ENCODE measurements at places on chromosomes 13 and 19. TPM values are rescaled to one million over a fixed set of nuclear protein-coding genes. Genes with fewer than 3 reads are reported as not detected.

Gene FGF22
- 2.3 TPM for total RNA-seq

Gene SMIM44
- total RNA-seq: not detected

Gene SEMA6B
- total RNA-seq: 9.7 TPM

DNA sequence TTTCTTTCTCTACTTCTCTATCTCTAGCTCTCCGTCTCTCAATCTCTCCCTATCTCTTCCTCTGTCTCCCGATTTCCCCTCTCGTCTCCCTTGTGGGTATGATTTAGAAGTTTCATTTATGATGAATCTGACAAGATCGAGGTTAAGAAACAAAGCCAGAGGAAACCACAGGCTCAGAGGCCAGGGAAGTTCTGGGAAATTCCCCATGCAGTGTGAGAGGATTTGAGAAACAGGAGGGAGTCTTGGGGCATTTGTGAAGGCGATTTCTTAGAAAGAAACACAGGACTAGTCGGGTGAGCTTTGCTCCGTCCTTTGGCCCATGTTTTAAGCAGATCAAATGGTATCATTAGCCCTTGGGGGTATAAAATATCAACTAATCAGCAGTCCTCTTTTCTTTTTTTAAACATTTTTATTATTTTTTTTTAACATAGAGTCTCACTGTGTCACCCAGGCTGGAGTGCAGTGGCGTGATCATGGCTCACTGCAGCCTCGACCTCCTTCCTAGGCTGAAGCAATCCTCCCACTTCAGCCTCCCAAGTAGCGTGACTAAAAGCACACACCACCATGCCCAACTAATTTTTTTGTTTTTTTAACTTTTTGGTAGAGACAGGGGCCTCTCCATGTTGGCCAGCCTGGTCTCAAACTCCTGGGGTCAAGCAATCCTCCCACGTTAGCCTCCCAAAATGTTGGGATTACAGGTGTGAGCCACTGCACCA is 25.8 kb downstream of the TNFSF9 start:
- H3K27me3 ChIP-seq: no peaks in the 10 kb centered on the region
- H3K27ac ChIP-seq: no peak overlapping the region
- H3K4me1 ChIP-seq: no peaks in the 10 kb centered on the region
- no peak for DNase-seq

Gene CD70
- total RNA-seq: not detected

- H3K4me3 ChIP-seq: no peak overlapping the region
- H3K27ac ChIP-seq: no peak overlapping the region
- H3K36me3 ChIP-seq: no peaks in the 10 kb centered on the region
- no peak for DNase-seq
- no peaks in the 10 kb centered on the region for H3K27me3 ChIP-seq
These were observed 24.6 kb upstream of the TEX29 start for GRCh38 chr13:111295886-111296285.

- H3K36me3 ChIP-seq: no peaks in the 10 kb centered on the region
- no peak for DNase-seq
- no peaks in the 10 kb centered on the region for H3K4me1 ChIP-seq
- no peaks in the 10 kb centered on the region for H3K27me3 ChIP-seq
- no peak overlapping the region for H3K4me3 ChIP-seq
These were observed 660.4 kb downstream of the SLITRK1 start for GRCh38 chr13:83221813-83222241.

Gene MARK4
- 53.3 TPM for total RNA-seq

GRCh38 chr13:62556978-62557377 is 1141.3 kb upstream of the PCDH20 start:
- H3K27me3 ChIP-seq: no peaks in the 10 kb centered on the region
- no peak overlapping the region for H3K27ac ChIP-seq
- DNase-seq: no peak
- no peak overlapping the region for H3K4me3 ChIP-seq

Gene ZNF714
- 45.1 TPM for total RNA-seq

Gene GPALPP1
- total RNA-seq: 25.0 TPM

Gene UHRF1
- total RNA-seq: 0.95 TPM

Gene HMG20B
- total RNA-seq: 60.3 TPM

GRCh38 chr13:91767651-91768050 is 369.2 kb downstream of the GPC5 start:
- H3K27ac ChIP-seq: no peak overlapping the region
- H3K36me3 ChIP-seq: no peaks in the 10 kb centered on the region
- H3K4me3 ChIP-seq: no peak overlapping the region
- no peaks in the 10 kb centered on the region for H3K4me1 ChIP-seq

Gene UNC13A
- total RNA-seq: 0.08 TPM

GRCh38 chr19:37594982-37595382 is 306 bp downstream of the ZNF540 start:
- H3K4me1 ChIP-seq: peaks cover 3% of the 10 kb centered on the region
- no peaks in the 10 kb centered on the region for H3K27me3 ChIP-seq
- peak overlapping the region; percentile 89 for H3K27ac ChIP-seq

Gene FCER2
- 0.38 TPM for total RNA-seq

GRCh38 chr13:30394751-30395191 is 27.5 kb upstream of the UBE2L5 start:
- peaks cover 2% of the 10 kb centered on the region for H3K4me1 ChIP-seq
- H3K36me3 ChIP-seq: no peaks in the 10 kb centered on the region
- no peaks in the 10 kb centered on the region for H3K27me3 ChIP-seq
- DNase-seq: no peak
- peak overlapping the region; percentile 88 for H3K27ac ChIP-seq

Gene SERPINE3
- 0.18 TPM for total RNA-seq

DNA sequence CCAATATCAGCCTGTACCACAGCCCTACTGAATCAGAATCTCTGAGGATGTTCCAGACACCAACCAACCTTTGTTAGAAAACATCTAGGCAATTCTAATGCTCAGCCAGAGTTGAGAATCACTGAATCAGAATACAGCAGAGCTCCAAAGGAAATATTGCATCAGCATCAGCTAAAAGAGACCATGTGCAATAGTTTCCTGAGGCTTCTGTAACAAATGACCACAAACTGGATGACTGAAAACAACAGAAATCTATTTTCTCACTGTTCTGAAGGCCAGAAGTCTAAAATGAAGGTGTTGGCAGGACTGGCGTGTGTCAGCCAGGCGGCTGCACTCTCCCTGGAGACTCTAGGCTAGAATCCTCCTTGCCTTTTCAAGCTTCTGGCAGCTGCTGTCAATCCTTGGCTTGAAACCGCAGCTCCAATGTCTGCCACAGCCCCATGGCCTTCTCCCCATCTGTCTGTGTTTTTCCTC is 1.2 kb upstream of the DCT start:
- no peaks in the 10 kb centered on the region for H3K27me3 ChIP-seq
- no peak overlapping the region for H3K27ac ChIP-seq
- no peaks in the 10 kb centered on the region for H3K36me3 ChIP-seq
- no peaks in the 10 kb centered on the region for H3K4me1 ChIP-seq

- peak overlapping the region; percentile 52 for H3K27ac ChIP-seq
- H3K27me3 ChIP-seq: no peaks in the 10 kb centered on the region
- peaks cover 2% of the 10 kb centered on the region for H3K4me1 ChIP-seq
- peak overlapping the region; percentile 40 for H3K4me3 ChIP-seq
- DNase-seq: peak; percentile 35
These were observed 495 bp downstream of the DCLK1 start for GRCh38 chr13:36130552-36131221.

DNA sequence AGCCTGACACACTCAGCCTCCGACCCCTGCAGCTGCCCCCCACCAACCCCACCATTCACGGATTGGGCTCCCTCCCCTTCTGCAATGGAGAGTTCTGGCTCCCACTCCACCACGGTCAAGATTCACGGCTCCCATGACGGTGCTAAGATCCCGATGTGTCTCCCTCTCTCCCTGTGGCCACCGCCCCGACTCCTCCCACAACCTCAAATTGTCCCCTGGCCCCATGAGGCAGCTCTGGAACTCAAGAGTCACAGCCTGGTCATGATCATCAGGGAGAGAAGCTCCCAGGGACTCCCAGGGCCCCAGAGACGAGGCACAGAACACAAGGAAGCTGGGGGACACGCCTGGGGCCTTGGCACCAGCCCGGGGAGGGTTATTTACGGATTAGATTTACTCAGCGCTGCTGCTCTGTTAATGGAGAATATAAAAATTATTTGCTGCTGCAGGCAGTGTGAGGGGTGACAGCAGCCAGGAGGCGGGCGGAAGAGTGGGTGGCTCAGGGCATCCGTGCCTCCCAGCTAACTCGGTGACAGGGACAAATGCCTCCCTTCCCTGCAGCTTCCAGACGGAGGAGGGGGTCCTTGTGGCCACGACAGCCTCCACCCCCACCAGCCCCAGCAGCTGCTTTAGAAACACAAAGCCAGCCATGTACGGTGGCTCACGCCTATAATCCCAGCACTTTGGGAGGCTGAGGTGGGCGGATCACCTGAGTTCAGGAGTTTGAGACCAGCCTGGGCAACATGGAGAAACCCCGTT is 184.2 kb downstream of the PTPRS start:
- no peak overlapping the region for H3K4me3 ChIP-seq
- no peaks in the 10 kb centered on the region for H3K4me1 ChIP-seq
- no peak overlapping the region for H3K27ac ChIP-seq
- no peaks in the 10 kb centered on the region for H3K27me3 ChIP-seq
- no peaks in the 10 kb centered on the region for H3K36me3 ChIP-seq

DNA sequence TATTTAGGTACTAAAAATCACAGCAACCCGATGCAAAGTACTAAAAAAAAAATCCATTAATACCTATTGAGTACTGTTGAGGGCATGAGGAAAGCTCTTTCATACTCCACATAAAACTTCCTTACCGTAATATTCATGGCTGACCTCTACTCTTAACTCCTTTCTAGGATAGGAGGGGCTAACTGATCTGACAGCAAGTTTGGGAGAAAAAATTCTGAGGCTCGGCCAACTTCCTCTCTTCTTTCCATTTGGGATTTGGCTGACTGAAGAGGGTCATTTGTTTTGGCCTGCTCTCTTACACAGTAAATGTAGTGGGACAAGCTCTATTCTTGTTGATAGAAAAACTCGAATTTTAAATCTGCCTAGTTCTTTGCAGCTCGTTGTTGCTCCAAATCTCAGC is 9.4 kb upstream of the USPL1 start:
- H3K27ac ChIP-seq: no peak overlapping the region
- H3K27me3 ChIP-seq: no peaks in the 10 kb centered on the region
- H3K4me1 ChIP-seq: peaks cover 2% of the 10 kb centered on the region
- H3K4me3 ChIP-seq: no peak overlapping the region

Gene SHC2
- 26.6 TPM for total RNA-seq

- no peak overlapping the region for H3K4me3 ChIP-seq
- no peaks in the 10 kb centered on the region for H3K27me3 ChIP-seq
- H3K36me3 ChIP-seq: no peaks in the 10 kb centered on the region
- DNase-seq: no peak
- H3K4me1 ChIP-seq: no peaks in the 10 kb centered on the region
These were observed 144.5 kb upstream of the FNDC3A start for GRCh38 chr13:48831248-48831647.

Gene SYT3
- total RNA-seq: 0.08 TPM

GRCh38 chr19:54415208-54415900 is at the start of gene TTYH1:
TSS of gene TTYH1 (plus strand) at chr19:54415464. CDS start at chr19:54415553, 89 bp downstream.
- no peaks in the 10 kb centered on the region for H3K27me3 ChIP-seq
- no peaks in the 10 kb centered on the region for H3K4me1 ChIP-seq
- no peak within 1 kb of the TSS for H3K4me3 ChIP-seq
- no peaks in the 10 kb centered on the region for H3K36me3 ChIP-seq
- no peak within 1 kb of the TSS for H3K27ac ChIP-seq

DNA sequence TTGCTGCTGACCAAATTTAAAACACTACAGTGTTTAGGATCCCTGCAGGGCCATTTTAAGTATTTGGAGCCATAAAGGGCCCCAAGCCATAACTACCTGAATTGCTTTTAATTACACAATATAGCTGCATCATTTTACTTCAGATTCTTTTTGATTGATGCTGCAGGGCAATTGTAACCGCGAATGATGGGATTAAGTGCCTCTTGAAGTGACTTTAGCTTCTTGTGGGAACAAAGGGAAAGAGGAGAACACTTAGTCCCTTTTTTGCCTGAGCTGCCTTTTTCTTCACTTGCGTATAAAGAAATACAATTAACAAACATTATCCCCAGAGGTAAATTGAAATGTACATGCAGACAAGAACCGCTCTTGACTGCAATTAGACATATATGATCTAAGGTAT is 228.5 kb downstream of the ZIC5 start:
- H3K27me3 ChIP-seq: no peaks in the 10 kb centered on the region
- no peaks in the 10 kb centered on the region for H3K36me3 ChIP-seq
- H3K27ac ChIP-seq: no peak overlapping the region
- H3K4me1 ChIP-seq: peaks cover 4% of the 10 kb centered on the region
- H3K4me3 ChIP-seq: no peak overlapping the region
- DNase-seq: no peak

- peak overlapping the region; percentile 72 for H3K27ac ChIP-seq
- H3K4me3 ChIP-seq: no peak overlapping the region
- H3K4me1 ChIP-seq: peaks cover 41% of the 10 kb centered on the region
These were observed 10.3 kb downstream of the ACTN4 start for GRCh38 chr19:38657633-38658222.

GRCh38 chr13:104949840-104950740 is 1585.4 kb downstream of the EFNB2 start:
- no peaks in the 10 kb centered on the region for H3K27me3 ChIP-seq
- no peaks in the 10 kb centered on the region for H3K36me3 ChIP-seq
- DNase-seq: no peak
- no peaks in the 10 kb centered on the region for H3K4me1 ChIP-seq

DNA sequence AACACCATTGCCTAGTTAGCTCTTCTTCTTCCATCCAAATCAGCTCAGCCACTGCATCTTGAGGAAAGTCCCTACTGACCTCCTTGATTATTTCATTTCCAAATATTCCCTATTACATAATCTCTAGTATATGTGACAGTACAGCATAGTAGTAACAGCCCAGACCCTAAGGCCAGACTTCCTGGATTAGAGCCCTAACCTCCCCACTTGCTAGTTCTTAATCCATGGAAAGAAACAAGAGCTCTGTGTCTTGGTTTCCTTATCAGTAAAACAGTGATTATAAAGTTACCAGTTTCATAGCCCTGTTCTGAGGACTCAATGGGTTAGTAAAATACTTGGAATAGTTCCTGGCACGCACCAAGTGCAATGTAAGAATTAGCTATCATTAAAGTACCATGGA is 153.0 kb downstream of the RAP2A start:
- H3K36me3 ChIP-seq: no peaks in the 10 kb centered on the region
- no peak overlapping the region for H3K27ac ChIP-seq
- DNase-seq: no peak
- no peak overlapping the region for H3K4me3 ChIP-seq
- H3K4me1 ChIP-seq: no peaks in the 10 kb centered on the region

- H3K4me1 ChIP-seq: peaks cover 7% of the 10 kb centered on the region
- peak overlapping the region; percentile 96 for H3K4me3 ChIP-seq
- no peaks in the 10 kb centered on the region for H3K36me3 ChIP-seq
These were observed 38.8 kb downstream of the ARHGEF7 start for GRCh38 chr13:111153977-111154332.

DNA sequence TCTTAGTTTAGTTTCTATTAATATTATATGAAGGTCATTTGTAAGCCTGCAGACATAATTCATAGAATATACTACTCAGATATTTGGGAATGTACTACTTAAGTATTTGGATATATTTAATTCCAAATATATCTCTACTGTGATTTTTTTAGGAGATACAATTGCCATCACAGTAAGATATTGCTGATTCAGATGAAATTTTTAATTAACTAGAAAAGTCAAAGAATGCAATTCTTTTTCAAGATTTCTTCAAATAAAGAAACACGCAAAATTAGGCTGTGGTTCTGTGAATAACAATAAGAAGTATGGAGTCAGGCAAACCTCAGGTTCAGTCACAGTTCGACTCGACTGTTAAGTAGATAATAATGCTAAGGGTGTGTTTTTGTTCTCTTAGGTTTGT is 550.4 kb upstream of the GPC6 start:
- DNase-seq: no peak
- H3K4me1 ChIP-seq: no peaks in the 10 kb centered on the region
- H3K36me3 ChIP-seq: no peaks in the 10 kb centered on the region
- H3K4me3 ChIP-seq: no peak overlapping the region
- H3K27ac ChIP-seq: no peak overlapping the region
- H3K27me3 ChIP-seq: no peaks in the 10 kb centered on the region

Measured in ovary (tissue), 10 donors.